Activated naive CD4-positive, alpha-beta T cell treated with anti-CD3 and anti-CD28 coated beads, Interleukin-2, amount 50 U/mL, for 16 hours (primary cell): ENCODE measurements at places on chromosomes 1 and 21.

- no peak for DNase-seq
These were observed 58.4 kb downstream of the OSBPL9 start for GRCh38 chr1:51675177-51675780.

DNA sequence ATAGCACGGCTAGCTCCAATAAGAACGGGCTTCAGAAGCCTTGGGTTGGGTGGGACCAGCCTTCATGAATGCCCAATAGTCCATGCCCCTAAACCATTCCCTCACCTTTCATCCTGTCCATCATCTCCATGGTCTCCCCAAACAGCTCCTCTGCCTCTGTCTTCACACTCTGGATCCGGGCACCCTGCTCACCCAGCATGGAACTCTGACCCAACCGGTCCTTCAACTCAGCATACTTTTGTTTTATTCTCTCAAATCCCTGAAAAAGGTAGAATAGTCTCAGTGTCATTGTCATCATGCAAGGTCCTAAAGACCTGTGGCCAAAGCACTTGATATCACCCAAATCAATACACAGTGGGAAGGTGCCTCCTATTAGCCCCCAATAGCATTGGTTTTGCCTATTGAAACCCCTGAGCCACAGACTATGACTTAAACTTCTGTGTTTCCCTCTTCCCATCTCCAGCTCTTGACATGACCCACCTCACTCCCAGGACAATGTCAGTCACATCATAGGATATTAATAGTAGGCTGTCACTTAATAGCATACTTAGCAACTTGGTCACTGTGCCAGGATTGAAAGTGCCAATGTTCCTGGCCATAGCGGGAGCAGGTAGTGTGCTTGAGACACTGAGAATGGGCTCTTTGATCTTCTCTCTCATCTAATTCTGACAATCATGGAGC, 33.0 kb downstream of the CAMK1G start:
- no peak for DNase-seq

GRCh38 chr1:203040513-203041275, 14.4 kb downstream of the PPFIA4 start:
- no peak for DNase-seq

- no peak for DNase-seq
These were observed 45.7 kb downstream of the NAV1 start for GRCh38 chr1:201584471-201585092.

DNA sequence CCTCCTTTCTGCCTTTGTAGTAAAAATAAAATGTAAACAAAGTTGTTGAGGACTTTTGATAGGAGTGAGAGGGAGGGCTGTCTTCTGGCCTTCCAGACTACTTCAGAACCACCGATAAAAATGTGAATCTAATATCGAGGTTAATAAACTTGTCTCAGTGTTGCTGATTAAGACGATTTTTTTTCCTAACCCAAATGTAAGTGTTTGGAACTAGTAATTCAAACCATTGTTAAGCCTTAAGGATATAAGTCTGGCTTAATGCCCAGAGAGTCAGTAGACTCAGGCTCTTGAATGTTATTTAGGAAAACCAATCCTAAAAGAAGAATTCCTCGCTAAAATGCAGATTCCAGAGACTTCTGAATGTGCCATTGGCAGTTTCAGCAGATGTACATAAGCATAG, 356.9 kb downstream of the SIPA1L2 start:
- no peak for DNase-seq

DNA sequence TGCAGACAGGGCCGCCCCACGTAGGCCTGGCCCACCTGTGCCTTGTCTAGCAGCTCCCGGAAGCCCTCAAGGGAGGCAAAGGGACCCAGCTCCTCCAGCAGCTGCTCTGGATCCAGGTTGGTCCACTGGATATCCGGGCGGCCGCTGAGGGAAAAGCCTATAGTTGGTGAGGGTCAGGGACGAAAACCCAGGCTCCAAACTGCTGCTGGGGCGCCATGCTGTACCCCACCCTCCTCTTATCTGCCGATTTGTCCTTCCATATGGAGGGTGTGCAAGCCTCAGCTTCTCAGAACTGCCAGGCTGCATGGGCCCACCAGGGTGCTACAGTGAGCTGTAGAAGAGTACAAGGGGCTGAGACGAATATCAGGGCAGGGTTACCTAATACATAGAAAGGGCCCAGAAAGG, 12.2 kb downstream of the PTCH2 start:
- no peak for DNase-seq

DNA sequence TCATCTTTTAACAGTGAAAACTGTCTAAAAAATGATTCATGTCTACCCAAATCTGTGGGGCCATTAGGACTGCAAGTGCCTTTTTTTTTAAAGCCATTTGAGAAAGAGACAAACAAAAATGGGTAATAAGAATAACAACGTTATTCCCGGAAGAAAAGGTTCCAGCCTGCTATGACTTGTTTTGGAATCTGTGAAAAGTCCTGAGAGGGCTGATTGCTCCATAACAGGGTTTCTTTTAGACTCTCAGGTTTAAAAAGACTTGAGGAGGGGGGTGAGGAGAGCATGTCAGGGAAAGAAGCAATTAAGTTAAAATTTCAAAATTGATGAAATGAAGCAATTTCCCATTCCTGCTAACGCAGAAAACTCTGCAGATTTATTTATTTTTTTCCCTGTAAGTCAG, 56.4 kb downstream of the CACHD1 start:
- no peak for DNase-seq

- no peak for DNase-seq
These were observed 61.5 kb upstream of the SOX13 start for GRCh38 chr1:204011426-204011825.

DNA sequence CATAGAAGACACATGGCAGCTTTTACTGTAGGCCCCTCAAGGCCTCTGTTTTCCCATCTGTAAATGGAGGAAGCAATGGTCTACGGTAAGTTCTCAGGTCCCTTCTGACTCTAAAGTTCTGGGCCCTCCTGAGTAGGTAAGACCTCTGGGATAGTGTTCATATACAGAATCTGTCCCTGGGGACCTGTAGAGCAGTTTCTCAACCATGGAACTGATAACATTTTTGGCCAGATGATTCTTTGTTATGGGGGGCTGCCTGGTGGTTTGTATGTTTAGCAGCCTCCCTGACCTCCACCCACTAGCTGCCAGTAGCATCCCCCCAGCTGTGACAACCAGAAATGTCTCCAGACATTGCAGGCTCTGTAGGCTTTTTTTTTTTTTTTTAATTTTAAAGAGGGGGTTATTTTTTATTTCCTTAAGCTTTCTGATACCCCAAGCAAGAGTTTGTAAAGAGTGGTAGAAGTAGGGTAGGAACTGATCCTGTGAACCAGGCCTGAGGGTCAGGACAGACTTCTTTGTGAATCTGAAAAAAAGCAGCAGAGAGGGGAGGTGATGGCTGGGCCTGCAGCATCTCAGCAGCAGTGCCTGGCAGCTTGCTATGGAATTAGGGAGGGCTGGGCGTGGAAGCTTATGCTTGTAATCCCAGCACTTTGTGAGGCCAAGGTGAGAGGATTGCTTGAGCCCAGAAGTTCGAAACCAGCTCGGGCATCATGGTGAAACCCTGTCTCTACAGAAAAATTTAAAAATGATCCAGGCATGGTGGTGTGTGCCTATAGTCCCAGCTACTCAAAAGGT, 20.2 kb upstream of the TCEA3 start:
- no peak for DNase-seq

DNA sequence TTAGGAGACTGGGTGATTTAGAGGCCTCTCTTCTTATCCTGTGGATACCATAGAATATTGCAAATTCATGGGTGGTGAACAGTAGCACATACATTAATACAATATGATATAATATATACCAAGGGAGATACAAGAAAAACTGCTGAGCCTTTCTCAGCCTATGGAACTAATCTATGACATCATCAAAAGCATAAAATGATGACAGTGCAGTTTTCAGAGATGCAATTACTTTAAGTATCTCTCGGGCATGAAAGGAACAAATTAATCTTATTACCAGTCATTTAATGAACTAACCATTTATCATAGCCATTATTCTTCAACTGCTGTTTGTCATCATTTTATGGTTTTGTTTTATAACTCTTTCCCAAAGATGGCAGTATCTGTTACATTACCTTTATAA, 3.5 kb downstream of the CHODL start:
- no peak for DNase-seq
